Inflammatory macrophage (primary cell): ENCODE measurements at places on chromosomes 6 and 20.

- no peak for DNase-seq
Observed at GRCh38 chr6:10310826-10311225, 104.0 kb downstream of the TFAP2A start.

GRCh38 chr6:135870722-135871121, 19.2 kb downstream of the PDE7B start:
- peak; percentile 13 for DNase-seq

- DNase-seq, result peak; percentile 29
Observed at GRCh38 chr6:5084781-5085647, at the start of gene PPP1R3G. Gene PPP1R3G, plus strand, starts transcription at chr6:5085341. Its CDS starts 145 bp downstream, at chr6:5085486.

- no peak for DNase-seq
Observed at GRCh38 chr6:20370393-20370792, 31.3 kb upstream of the E2F3 start.

DNA sequence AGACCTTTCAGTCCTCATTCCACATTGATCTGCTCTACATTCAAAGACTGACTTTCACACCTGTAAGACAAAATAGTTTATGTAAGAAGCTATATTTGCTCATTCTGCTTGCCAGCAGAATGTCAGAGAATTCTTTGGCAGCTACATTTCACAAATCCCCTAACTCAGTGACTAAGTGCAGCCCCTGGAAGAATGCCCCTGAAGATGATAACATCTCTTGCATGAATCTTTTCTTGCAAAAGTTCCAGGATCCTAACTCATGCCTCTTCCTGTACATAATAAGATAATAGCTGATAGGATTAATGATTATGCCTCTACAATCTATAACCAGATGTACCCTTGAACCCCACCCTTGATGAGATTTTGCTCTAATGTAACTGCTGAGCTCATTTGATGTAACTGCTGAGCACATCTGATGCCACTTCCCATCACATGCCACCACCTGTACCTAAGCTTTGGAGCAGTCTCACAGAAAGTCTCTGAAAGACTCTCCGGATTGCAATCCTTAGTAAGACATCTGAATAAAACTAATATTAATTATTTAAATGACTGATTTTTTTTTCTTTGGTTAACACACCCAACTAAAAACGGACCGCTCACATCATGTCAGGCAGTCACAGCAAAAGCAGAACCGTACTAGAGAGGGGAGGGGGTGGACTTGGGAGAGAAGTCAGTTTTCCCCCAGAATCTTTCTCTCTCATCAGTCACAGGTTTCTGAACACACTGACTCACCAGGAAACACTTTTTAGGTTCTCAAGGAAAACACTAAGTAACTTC, 684 bp upstream of the DNAH8 start:
- peak; percentile 11 for DNase-seq

GRCh38 chr6:166648846-166649245, 21.8 kb upstream of the RPS6KA2 start:
- DNase-seq, result no peak
